Sigmoid colon (tissue), 7 donors: ENCODE measurements at places on chromosomes 12 and 14. TPM values are rescaled to one million over a fixed set of nuclear protein-coding genes. Genes with fewer than 3 reads are reported as not detected.

The RBP5 gene
- polyA plus RNA-seq: 3.7 TPM

DNA sequence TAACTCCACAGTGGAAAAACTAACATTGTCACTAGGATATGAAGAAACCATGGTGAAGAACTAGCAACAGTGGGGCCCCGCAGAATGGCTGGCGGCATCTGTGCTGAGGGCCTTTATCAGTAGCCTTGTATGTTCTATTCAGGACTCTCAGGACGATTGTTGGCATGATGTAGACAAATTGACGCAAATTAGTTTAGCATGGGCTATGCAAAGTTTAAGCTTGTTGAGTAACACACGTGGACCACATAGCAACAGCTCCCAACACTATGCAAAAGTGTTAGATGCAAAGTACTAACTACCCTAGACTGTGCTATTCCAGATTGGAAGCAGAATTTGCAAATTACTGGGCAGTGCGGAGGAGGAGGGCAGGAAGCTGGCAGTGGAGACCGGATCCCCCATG, 38.2 kb upstream of the TMEM263 start:
- no peak for DNase-seq

- DNase-seq: no peak
Observed at GRCh38 chr14:57871459-57872080, 5.7 kb upstream of the SLC35F4 start.

DNA sequence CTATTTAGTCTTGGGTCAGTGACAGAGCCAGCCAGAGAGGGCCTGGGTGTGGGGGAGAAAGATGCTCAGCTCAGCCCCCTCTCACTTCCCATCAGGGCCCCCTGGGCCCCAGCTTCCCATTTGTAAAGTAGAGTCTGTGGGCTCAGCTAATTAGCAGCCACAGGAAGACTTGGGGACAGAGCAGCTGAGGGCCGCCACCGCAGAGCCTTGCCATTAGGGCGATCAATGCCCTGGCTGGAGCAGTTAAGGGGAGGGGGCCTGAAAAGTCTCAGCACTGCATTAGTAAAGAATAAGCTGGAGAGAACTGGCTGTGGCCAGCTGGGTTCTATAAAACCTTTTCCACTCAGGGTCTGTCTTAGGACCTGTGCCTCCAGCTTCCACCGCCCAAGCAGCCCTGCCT, 2.7 kb downstream of the PLEKHD1 start:
- no peak for DNase-seq
